ENCODE measurements at places on chromosomes 13 and 19.
A peak's percentile ranks its signal among the peaks of the same experiment; 100 is the strongest.

GRCh38 chr19:33416307-33417215 lies 43.1 kb downstream of the CEBPG start:
- no peak for DNase-seq

- DNase-seq = no peak
These were observed 151.6 kb upstream of the FREM2 start for GRCh38 chr13:38535261-38535660.

DNA sequence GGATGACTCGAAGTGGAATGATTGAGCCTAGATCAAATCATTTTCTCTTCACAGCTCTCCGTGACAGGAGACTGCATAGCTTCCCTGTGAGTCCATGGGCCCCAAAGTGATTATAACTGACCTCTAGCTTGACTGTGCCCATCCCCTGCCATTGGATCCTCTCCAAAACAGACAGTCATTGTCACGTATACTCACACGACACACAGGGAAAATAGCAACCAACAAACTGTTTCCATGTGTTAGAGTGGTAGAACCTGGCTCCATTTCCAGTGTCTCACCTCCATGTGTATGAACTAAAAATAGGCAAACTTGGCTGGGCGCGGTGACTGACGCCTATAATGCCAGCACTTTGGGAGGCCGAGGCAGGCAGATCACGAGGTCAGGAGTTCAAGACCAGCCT lies 48.8 kb upstream of the NPAS1 start:
- peak; percentile 99 for DNase-seq

- DNase-seq = peak; percentile 83
These were observed 5.4 kb upstream of the ARGLU1 start for GRCh38 chr13:106573284-106573846.

DNA sequence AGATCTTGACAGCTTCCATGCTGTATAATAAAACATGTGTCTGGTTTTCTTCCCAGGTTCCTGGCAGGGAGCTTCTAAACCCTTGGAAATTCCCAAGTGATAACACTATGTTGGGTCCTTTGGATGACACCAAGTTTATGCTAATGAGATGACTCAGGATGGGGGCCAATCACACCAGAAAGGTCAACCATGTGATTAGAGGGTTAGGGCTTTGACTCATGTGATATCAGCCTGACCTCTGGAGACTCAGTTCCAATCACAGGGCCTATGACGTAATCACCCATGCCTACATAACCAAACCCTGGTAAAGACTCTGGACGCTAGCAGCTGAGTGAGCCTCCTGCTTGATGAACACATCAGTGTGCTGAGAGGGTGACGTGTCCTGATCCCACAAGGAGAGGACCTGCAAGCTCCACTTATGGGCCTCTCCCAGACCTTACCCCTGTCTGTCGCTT lies 203.6 kb downstream of the DCLK1 start:
- DNase-seq = peak; percentile 76

GRCh38 chr19:38831142-38831605 lies 420 bp downstream of the ECH1 start:
- peak; percentile 83 for DNase-seq

GRCh38 chr13:42039457-42039945 lies 8.9 kb upstream of the DGKH start:
- DNase-seq = no peak

DNA sequence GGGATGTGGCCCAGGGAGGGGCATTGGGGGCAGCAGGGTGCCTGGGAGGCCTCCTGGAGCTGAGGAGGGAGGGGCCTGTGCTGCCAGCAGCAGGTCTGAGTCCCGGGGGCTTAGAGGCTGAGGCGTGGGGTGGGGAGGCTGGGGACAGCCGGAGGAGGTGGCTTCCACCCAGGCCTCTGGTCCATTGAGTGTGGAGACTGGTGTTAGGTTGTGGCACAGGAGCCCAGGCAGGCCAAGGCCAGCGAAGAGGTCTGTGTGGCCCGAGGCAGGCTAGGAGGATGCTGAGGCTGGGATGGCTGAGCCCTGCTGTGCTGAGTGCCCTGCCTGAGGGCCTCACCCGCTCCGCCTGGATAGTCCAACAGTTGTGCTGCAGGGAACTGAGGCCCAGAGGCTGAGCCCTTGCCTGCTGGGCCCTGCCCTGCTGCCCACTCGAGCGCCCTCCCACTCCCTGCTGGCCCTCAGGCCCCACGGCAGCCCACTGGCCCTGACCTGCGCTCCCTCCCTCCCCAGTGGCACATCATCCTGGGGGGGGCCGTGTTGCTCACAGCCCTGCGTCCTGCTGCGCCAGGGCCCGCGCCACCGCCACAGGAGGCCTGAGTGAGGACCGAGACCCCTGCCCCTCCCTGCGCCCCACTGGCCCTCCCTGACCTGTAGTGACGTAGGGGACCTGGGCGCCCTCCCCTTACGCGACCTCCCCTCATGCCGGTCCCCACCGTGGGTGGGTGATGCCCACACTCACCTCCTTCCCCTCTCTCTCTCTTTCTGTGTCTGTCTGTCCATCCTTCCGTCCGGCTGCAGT lies 4.9 kb upstream of the GARIN5A start:
- no peak for DNase-seq

GRCh38 chr13:44417446-44417845 lies 43.8 kb downstream of the SERP2 start:
- DNase-seq = no peak

DNA sequence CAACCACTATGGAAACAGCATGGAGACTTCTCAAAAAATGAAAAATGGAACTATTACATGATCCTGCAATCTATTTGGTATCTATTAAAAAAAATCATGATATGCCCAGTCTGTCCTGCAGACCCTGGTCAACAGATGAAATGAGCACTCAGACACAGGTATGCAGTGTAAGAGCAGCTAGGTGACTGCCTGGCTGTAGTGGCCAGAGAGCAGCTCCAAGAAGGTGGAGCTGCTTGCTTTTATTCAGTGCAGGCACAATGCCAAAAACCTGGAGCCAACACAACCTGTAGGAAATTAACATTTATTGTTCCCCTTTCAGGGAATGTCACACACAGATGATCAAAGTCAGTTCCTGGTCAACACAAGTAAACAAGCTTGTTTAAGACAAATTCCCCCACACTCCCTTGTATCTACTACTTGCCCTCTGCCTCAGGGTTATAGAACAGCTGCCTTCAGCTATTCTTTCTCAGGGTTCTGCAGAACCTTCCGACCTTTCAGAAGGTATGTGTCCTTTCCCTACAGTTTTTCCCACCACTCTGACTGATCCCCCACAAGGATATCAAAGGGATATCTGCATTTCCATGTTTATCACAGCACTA lies 933.7 kb upstream of the SLITRK5 start:
- no peak for DNase-seq

DNA sequence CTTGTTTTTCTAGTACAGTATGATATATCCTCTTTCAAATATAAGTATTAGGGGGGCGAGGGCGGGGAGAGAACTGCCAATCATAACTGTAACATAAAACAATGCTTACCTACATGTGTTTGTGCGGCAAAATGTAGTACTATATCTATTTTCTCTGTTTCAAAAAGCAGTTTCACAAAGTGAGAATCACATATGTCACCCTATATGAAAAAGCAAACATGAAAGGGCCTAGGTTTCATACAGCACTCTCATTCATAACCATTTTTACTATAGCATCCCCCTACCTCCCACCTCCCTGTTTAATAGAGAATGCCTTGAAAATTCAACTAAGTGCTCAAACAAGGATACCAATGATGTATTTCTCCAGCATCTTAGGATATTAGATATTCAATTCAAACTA lies 5.2 kb downstream of the TGDS start:
- DNase-seq = no peak

DNA sequence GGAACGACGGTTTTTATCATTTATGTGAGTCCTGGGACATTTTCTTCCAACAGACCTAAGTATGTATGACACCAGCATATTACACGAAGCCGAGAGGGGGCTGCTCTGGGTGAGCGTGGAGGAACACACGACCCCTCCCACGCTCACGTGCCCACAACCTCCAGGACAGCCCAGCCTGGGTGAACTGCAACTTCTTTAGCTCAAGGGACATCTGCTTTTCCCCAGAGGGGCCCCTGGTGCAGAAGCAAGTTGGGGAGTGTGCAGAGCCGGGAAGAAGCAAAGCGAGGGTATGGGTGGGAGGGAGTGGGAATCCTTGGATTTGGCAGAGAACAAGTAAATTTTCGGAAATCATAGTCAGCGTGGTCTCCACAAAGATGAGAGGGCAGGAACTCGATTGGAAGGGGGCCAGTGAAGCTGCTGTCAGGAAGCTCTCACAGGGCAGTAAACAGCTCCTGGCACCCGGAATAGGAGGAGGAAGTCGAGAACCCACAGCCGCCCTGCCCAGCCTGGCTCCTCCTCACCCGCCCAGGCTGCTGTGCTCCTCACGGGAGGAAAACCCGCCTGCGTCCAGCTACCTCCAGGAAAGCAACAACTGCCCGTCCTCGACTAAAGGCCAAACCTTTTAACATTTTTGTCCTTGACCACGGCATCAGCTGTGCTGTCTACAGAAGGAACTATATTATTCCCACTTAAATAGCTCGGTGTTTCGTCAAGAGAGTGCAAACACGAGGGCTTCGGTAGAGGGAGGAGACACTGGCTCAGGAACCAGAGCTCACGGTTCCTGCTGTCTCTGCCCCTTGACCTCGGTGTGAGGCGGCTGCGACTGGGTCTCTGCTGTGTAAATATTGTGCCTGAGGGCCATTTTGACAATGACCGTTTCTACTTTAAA lies 17.2 kb upstream of the CFAP97D2 start:
- DNase-seq = no peak

Data from GM04504 (cell line).